ENCODE measurements at places on chromosomes 16 and 17. TPM values are rescaled to one million over a fixed set of nuclear protein-coding genes. Genes with fewer than 3 reads are reported as not detected.

ARHGAP23 gene
- 109 TPM for total RNA-seq

SLC38A10 gene
- total RNA-seq = 115 TPM

CDR2L gene
- 51.0 TPM for total RNA-seq

FNDC8 gene
- not detected for total RNA-seq

PRR15L gene
- not detected for total RNA-seq

ANKFY1 gene
- total RNA-seq = 50.1 TPM

TMC7 gene
- 1.6 TPM for total RNA-seq

MRM3 gene
- 7.3 TPM for total RNA-seq

OSGIN1 gene
- total RNA-seq = 2.5 TPM

CD300H gene
- not detected for total RNA-seq

NPIPB2 gene
- 11.9 TPM for total RNA-seq

- DNase-seq = no peak
These were observed 67.7 kb downstream of the KATNIP start for GRCh38 chr16:27617665-27618064.

- DNase-seq = peak; percentile 96
These were observed 3.6 kb upstream of the HROB start for GRCh38 chr17:44137891-44138709.

DNA sequence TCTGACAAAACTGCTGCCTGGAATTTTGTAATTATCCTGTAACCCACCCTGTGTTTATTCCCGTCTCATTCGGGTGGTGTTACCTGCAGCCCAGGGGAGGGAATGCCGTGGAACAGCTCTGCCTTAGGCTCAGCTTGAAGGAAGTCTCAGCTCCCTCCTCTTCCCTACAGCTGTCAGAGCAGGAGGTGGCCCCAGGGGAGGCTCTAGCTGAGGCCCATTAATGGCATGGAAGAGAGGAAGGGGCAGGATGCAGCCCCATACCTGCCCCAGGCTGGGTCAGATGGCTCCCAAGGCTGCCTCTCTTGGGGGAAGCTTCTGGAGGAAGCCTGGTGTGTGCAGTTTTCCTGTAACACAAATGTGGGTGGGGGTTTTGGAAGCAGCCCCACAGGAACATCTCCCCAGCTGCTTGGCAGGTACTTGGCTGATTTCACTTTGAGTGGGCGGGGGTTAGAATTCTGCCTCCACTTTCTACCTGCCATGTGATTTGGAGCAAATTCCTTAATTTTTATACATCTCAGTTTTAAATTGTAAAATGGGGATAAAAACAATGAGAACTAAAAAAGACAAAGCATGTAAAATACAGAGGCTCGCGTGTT is 103.9 kb downstream of the MGAT5B start:
- DNase-seq = no peak

- DNase-seq = no peak
These were observed 160.2 kb downstream of the RGS9 start for GRCh38 chr17:65297384-65297783.

GRCh38 chr16:57903656-57904055 is 67.3 kb downstream of the CNGB1 start:
- no peak for DNase-seq

DNA sequence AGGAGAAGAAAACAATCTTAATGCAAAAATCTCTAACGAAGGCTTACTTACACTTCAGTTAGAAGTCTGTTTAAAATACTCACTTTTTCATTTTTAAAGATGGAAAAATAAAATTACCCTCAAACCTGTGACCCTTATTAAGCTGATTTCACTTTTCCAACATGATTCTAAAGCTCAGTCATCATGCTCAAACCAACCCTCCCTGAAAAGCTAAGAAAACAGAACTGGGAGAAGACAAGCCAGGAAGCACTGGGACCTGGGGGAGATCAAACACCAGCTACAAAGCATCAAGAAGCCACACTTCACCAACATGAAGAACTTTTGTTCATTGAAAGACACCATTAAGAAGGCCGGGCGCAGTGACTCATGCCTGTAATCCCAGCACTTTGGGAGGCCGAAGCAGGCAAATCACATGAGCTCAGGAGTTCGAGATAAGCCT is 88.8 kb downstream of the LITAF start:
- no peak for DNase-seq

DNA sequence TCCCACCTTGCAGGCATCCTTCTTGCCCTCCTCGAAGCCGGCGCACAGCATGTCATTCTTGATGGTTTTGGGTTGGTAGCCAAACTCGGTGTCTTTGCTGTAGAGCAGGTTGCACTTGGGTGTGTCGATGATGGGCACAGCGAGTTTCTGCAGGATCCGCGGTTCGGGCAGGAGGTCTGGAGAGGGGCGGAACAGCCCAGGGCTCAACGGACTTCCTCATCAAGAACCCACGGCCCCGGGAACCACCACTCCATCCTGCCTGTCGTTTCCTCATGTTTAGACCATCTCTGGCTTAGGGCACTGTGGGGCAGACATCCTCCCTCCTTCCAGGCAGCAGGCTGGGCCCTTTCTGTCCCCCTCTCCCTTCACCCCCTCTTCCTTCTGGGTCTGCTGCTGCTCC is 6.5 kb downstream of the PRSS27 start:
- no peak for DNase-seq

DNA sequence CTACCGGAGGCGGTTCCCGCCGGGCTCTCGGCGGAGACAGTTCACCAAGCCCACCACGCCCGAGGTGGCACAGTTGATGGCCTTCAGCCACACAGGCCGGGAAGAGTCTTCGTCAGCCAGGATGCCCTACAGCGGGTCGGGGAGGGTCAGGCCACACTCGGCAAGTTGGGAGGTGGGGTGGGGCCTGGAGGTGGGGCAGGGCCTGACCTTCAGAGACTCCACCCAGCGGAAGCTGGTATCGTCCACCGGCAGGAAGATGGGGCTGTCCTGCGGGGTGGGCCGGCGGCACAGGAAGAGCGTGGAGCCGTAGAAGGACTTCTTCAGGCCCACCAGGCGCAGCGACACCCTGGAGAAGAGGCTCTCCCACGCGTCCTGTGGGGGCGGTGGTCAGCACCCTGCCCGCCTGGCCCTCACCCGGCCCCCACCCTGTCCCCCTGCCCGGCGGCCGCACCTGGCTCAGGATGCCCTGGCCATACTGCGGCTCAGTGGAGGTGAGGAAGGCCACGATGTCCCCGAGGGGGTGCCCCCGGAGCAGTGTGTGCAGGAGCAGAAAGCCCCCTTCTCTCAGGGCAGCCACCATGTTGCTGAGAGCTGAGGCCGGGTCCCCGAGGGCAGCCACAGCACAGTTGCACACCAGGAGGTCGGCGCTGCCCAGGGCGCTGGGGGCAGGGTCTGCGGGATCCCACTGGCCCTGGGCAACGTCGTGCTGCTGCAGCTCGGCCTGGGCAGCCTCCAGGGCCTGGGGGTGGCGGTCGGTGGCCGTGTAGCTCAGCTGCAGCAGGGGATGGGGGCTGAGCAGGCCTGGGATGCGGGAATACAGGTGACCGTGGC is 12.8 kb downstream of the FASN start:
- no peak for DNase-seq

GRCh38 chr17:75910699-75911098 is 6.0 kb upstream of the MRPL38 start:
- no peak for DNase-seq

- DNase-seq = no peak
These were observed 18.4 kb downstream of the TBX21 start for GRCh38 chr17:47751471-47751870.

DNA sequence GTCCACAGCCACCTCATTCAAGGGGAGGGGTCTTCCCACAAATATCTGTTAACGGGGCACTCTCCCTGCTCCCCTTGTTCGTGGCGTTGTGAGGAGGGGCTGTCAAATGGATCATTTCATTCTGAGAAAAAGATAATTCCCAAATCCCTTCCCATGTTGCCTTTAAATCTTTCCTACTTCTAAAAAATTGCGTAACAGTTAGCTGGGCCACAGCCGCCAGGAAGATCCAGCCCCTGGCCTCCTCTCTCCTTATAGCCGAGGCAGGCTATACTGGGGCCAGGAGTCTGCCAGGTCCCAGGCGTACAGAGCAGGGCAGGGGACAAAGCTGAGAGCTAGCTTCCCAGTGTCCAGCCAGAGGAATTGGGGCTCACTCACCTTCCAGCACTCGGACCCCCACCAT is 430 bp downstream of the C16orf89 start:
- DNase-seq = no peak

DNA sequence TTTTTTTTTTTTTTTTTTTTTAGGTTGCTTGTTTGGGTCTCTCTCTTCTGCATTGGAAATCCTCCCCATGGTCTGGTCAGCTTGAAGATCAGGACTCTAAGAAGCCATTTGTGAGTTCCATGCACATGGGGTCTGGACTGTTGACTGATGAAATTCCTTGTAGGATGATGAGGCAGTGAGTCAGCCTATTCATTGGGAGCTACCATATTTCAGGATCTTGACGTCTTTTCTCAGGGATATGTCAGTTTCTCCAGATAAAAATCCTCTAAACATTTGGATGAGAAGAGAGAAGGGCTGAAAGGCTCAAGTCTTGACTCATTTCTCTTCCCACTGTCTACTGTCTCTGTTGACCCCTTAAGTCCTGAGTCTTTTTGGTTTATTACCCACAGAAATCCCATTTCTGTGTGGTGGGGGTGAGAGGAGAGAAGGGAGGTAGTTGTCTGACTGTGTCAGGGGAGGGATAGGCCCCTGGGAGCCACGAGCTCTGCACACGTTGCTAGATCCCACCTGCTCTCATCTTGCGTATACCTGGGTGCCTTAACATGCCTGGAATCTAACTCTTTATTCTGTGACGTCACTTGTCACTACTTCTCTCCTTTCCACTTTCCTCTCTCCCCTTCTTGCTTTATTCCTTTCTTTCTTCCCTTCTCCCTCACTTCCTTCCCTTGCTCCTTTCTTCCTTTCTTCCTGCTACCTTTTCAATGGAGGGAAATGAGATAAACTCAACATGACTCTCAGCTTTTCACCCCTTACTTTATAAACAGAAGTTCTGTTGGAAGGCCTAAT is 333.1 kb upstream of the XYLT1 start:
- DNase-seq = no peak

DNA sequence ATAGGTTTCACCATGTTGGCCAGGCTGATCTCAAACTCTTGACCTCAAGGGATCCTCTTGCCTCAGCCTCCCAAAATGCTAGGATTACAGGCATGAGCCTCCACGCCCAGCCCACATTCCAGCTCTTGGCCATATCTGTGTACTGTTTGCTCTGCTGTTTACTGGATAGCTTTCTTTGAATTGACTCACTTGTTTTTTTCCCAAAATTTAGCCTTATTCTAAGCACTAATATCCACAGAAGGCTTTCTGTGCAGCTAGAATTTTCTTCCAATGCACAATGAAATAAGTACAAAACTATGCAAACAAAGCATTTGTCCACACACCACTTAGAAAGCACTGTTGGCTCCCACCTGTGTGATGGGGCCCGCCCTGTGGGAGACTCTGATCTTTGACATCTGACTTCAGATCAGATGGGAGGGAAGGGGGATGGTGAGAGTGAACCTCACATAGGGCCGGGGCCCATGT is 72.2 kb downstream of the CLEC16A start:
- no peak for DNase-seq

DNA sequence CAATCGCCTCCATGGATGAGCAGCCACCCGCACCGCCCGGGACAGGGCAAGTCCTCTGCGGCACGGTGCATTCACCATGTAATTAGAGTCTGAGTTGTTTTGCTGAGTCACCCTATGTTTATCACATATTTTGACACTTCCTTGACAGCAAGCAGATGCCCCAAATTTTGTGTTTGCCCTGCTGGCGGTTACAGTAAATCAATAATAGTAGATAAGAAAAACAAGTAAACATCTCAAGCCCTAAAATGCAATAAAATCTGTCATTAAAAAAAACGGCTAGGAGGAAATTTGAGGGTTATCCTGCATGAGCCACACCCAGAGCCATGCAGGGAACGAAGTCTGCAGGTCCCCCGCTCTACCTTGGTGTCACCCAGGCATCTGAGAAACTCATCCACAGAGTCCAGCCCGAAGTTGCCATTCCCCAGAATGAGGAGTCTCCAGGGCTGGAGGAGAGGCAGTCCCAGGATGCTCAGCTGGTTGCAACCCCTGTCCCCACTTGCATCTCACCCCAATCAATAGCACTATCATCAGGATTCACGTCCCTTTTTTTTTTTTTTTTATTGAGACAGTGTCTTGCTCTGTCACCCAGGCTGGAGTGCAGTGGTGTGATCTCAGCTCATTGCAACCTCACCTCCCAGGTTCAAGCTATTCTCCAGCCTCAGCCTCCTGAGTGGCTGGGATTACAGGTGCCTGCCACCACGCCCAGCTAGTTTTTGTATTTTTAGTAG is 16.5 kb upstream of the ST6GALNAC1 start:
- DNase-seq = no peak

DNA sequence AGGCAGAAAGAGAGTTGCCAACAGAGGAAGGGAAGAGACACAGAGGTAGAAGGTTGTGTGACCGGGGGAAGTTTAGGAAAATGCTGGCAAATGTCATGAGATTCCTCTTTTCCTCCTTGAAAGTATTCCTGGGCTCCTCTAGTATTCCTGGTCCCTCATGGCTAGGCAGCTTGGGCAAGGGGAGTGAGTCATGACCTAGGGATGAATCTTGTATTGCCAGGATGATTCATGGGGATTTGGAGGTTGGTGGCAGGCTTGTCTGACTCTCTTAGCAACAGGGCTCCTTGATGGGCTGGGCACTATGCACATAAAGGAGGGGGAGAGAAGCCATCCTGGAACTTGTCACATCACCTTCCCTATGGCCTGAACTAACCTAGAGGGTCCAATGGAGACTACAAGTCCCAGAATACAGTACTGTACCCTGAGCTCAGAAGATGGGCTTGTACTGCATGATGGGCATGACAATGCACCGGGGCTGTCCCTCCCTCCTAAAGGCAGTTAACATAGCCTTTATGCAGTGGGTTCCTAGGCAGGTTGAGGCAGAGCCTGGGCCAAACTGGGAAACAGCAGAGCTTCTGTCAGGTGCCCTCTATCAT is 2.1 kb upstream of the SEZ6 start:
- no peak for DNase-seq

GRCh38 chr16:57600952-57601580 is 27.4 kb upstream of the ADGRG1 start:
- peak; percentile 2 for DNase-seq

DNA sequence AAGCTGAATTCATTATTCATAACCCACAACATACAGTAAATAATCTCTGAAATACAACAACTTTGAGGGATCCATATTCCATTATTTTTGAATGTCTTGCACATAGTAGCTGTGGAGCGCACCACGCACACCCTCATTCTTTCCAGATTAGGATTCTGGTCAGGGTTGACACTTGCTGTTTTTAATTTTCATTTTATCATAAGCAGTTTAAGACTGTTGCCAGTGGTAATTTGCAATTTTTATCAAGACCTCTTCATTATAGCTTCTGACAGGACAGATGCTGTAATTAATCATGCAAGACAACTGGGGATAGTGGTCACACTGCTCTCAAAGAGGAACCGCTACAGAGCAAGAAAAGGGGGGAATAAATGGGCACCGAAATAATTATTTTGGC is 109.7 kb downstream of the TOX3 start:
- no peak for DNase-seq

DNA sequence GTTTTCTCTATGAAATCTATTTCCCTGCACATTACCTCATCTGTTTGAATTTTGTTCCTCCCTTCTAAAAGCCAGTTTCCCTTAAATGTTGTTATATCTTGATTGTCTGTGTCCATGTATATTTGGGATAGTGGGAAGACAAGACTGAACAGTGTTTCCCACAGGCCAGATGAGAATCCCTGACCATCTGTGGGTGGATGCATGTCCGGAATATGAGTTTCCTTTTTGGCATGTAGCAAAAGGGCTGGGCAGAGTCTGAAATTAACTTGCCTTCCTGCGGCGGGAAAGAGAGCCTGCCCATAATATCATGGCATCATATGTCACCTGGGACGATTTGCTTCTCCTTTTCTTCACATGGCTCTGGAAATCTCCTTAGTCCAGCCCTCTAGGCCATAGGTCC is 385.8 kb upstream of the MAF start:
- DNase-seq = no peak
